Activated CD4-positive, alpha-beta memory T cell treated with anti-CD3 and anti-CD28 coated beads for 36 hours (primary cell): ENCODE measurements at places on chromosomes 1 and 21. TPM values are rescaled to one million over a fixed set of nuclear protein-coding genes. Genes with fewer than 3 reads are reported as not detected.

Gene TPR
- 130 TPM for total RNA-seq

Gene LEPROT
- total RNA-seq, result 17.9 TPM

Gene CELA2B
- not detected for total RNA-seq

Gene PLD5
- not detected for total RNA-seq

Gene RAP1GAP
- total RNA-seq, result 1.7 TPM

Gene STYXL2
- not detected for total RNA-seq

Gene MX1
- total RNA-seq, result 106 TPM

DNA sequence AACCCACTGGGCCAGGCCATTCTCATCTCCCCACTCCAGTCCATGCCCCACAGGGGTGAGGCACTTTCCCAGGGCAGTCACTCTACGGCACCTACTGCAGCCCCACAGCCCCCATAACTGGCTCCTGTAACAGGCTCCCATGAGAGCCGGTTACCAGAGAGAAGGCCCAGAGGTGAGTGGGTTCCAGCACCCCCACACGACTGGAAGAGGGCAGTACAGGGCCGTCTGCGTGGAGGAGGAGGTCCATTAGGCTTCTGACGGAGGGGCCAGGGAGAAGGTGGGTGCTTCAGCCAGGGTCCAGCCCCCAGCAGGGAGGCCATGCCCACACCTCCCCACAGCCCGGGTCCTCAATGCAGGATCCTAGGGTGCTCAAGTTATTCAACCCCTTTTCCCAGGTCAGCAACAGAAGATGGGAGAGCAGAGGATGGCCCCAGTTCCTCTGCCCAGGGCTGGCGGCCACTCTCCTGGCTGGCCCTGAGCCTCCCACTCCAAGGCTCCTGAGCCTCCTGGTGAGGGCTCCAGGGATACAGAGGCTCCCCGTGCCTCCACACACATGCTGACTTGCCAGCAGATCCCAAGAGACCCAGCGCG is 1.6 kb downstream of the ACAP3 start:
- peak overlapping the region; percentile 81 for H3K4me3 ChIP-seq
- H3K27me3 ChIP-seq, result no peaks in the 10 kb centered on the region
- peak overlapping the region; percentile 64 for H3K27ac ChIP-seq
- peaks cover 3% of the 10 kb centered on the region for H3K36me3 ChIP-seq
- peak; percentile 34 for DNase-seq
- peaks cover 29% of the 10 kb centered on the region for H3K4me1 ChIP-seq

GRCh38 chr1:23216771-23217420 is 406 bp downstream of the HTR1D start:
- peaks cover 3% of the 10 kb centered on the region for H3K4me1 ChIP-seq
- peak; percentile 29 for DNase-seq
- no peaks in the 10 kb centered on the region for H3K36me3 ChIP-seq
- H3K27me3 ChIP-seq, result peaks cover 44% of the 10 kb centered on the region
- no peak overlapping the region for H3K27ac ChIP-seq
- H3K4me3 ChIP-seq, result no peak overlapping the region
